ENCODE measurements at places on chromosomes 12 and 14.

DNA sequence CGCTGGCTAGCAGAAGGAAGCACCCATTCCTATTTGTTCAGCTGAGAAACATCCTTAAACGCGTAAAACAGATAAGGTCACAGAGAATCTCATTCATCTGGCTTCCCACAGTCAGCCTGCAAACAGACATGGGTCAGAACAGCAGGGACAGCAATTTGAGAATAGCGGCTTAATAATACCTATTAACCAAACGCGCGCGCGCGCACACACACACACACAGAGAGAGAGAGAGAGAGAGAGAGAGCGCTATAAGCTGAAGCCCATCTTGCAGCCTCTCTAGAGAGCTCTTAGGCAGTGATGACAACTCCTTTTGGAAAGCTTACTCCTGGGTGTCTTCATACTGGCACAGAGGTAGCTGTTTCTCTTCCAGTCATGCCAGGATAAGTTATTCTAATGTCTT is 26.4 kb downstream of the TMEM132D start:
- no peak for DNase-seq

DNA sequence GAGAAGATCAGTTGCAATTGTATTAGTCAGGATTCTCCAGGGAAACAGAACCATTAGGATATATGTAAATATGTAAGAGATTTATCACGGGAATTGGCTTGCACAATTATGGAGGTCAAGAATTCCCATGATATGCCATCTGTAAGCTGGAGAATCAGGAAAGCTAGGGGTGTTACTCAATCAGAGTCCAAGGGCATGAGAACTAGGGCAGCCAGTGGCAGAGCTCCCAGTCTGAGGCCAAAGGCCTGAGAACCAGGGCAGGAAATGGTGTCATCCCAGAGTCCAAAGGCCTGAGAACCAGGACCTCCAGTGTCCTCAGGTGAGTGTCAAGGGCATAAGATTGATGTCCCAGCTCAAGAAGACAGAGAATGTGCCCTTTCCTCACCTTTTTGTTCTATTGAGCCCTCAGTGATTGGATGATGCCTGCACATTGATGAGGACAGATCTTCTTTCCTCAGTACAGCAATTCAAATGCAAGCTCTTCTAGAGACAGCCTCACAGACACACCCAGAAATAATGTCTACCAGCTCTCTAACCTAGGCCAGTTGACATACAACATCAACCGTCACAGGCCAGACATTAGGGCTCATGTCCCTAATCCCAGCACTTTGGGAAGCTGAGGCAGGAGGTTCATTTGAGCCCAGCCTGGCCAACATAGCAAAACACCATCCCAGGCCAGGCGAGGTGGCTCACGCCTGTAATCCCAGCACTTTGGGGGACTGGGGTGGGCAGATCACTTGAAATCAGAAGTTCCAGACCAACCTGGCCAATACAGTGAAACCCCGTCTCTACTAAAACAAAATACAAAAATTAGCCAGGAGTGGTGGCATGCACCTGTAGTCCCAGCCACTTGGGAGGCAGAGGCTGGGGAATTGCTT is 34.9 kb upstream of the ZNF740 start:
- DNase-seq: no peak

DNA sequence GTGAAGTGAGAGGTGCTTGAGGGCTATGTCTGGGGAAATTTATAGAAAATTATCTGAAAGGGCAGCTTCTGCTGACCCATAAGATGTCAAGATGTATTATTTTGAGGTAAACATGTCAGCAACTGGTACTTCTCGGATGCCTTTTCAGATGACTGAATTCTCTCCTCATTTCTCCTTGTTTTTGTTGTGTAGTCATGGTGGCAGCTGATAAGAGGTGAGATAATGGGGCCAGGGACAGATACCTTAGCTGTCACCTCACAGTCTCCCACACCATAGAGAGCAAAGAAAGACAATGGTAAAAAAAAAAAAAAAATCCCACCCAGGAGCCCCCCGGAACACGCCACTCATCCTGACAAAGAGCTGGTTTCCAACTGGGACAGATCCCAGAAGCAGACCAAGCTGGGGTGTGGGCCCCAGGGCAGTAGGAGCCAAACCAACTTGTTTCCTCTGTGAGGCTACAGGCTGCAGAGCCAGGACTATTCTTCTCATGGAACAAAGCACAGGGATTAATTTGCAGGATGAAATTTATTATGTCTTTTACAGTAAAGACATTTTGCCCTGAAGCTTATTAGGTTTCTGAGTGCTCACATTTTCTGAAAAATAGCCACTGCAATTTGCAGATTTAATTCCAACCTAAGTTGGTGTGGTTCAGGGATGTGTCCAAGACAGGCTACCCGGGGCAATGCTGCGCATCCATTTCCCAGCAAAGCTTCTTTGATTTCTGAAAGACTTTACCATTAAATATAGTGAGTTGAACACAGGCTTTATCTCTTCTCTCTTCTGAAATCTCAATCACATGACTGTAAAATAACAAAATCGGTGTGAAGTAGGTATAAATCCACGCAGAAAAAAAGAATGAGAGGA is 52.2 kb downstream of the NDUFA12 start:
- DNase-seq: no peak

GRCh38 chr14:89721956-89722355 is 232.6 kb downstream of the EFCAB11 start:
- DNase-seq: no peak

- DNase-seq: no peak
These were observed 13.5 kb upstream of the GTF2A1 start for GRCh38 chr14:81234278-81234677.

GRCh38 chr12:68422956-68423574 is 90.9 kb upstream of the MDM1 start:
- no peak for DNase-seq

DNA sequence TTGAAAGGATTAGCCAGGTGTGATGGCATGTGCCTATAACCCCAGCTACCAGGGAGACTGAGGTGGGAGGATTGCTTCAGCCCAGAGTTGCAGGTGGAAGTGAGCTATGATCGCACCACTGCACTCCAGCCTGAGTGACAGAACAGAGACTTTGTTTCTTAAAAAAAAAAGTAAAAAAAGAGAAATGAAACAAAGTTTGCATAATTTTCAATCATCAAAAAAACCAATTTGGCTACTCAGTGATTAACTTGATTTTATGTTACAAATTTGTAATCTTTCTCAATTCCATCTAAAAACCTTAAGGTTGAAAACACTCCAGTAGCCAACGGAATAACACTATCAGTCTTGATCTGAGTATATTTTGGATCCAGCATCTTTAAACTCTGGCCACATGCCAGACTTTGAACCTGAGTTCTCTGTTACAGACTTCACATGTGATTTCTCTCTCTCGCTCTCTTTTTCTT is 12.6 kb upstream of the DENND5B start:
- no peak for DNase-seq

DNA sequence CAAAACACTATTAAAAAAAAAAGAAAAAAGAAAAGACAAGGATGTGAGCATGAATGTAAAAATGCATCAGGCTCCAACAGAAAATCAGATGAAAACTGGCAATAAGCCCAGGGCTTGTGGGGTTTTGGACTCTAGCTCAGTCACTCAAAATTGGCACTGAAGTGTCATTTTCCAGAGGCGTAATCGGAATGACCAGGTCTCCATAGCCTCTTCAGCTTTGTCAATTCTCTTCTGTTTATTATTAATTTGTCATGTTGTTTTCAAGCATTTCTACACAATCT is 137.2 kb upstream of the TRHDE start:
- no peak for DNase-seq

DNA sequence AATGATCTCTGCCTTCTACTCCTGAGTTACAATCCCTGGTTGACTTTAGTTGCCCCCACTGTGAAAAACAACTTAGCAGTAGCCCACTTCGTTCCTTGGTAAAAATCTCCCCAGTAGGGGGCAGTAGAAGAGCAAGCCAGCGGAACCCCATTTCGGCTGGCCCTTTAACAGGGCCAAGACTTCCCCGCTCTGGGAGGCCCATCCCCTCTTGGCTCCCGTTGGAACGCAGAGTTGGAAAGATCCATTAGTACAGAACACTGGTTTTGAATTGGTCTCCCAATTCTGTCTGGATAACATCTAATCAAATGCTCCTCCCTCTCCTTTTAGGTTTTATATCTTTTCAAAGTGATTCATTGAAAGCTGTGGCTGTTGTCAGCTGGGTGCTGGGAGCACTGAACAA is 1133.3 kb downstream of the BCL11B start:
- peak; percentile 55 for DNase-seq

DNA sequence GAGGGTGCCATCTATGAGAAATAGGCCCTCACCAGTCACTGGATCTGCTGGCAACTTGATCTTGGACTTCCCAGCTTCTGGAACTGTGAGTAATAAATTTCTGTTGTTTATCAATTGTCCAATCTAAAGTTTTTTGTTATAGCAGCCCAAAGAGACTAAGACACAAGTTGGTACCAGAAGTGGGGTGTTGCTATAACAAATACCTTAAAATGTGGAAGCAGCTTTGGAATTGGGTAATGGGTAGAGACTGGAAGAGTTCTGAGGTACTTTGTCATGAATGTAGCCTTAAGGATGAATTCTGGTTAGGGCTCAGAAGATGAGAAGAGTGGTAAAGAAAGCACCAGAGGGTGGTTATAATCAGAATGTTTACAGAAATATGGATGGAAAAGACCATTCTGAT is 21.5 kb downstream of the GMFB start:
- no peak for DNase-seq

- DNase-seq: no peak
These were observed 44.5 kb upstream of the AMN1 start for GRCh38 chr12:31773223-31773750.

GRCh38 chr12:37543131-37543965 is 773.2 kb upstream of the ALG10B start:
- DNase-seq: no peak

GRCh38 chr14:69612014-69612782 is 802 bp downstream of the SUSD6 start:
- peak; percentile 20 for DNase-seq

GRCh38 chr12:61525331-61525730 is 734.9 kb upstream of the USP15 start:
- DNase-seq: no peak

- no peak for DNase-seq
These were observed 65.7 kb downstream of the TNFAIP2 start for GRCh38 chr14:103188810-103189480.

- DNase-seq: no peak
These were observed at the start of gene JDP2 for GRCh38 chr14:75427482-75428229. Gene JDP2 (plus strand): TSS chr14:75428022. CDS start chr14:75437921, 9,899 bp downstream.

- DNase-seq: no peak
These were observed 33.5 kb downstream of the TSHR start for GRCh38 chr14:80988735-80989429.

DNA sequence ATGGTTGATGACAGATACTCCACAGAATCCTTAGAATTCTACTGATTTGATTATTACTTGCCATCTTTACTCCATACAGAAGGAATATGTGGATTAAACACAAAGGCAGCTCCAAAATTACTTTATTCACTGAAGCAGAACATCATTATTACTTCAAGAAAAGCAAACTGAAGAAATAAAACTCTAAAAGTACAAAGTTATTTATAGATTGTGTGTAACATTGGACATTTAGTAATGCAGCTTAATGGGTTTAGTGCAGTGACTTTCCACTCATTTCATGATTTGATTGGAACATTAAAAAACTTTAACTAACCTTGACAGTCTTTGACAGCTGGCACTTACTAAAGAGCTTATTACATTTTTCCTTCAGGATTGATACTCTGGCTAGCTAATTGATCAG is 59.0 kb upstream of the ATP2A2 start:
- DNase-seq: no peak

GRCh38 chr14:76669770-76670169 is 91.5 kb upstream of the VASH1 start:
- DNase-seq: no peak

DNA sequence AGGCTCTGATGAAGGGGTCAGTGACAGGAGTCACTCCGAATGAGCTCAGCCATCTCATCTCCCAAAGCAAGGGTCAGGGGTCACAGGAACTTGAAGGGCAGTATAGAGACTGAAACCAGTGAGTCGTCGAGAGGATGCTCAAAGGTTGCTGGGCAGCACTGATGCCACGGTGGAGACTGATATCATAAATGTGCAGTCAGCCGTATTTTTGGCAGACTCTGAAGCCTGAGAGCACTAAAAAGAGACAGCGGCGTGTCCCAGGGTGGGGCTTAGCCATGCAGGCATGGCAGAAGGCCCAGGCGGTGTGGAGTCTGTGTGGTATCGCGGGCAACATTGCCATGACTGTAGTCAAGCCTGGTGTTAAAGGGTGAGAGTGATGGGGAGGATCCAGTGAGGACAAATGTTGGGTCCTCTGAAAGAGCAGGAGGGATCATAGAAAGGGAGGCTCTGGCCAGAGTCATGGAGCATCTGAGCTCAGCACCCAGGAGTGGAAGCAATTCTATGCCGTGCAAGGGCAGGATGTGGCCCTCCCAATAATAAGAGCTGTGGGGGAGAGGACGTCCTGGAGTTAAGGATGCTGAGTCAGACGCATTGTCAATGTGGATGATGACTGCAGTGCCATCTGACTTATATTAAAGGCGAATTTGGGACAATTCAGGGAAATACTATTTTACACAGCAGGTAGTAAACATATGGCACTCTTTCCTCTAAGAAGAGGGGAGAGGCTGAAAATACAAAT is 241.2 kb upstream of the FKBP4 start:
- DNase-seq: no peak
